ENCODE measurements at places on chromosomes 7 and 10. TPM values are rescaled to one million over a fixed set of nuclear protein-coding genes. Genes with fewer than 3 reads are reported as not detected.
A peak's percentile ranks its signal among the peaks of the same experiment; 100 is the strongest.

DNA sequence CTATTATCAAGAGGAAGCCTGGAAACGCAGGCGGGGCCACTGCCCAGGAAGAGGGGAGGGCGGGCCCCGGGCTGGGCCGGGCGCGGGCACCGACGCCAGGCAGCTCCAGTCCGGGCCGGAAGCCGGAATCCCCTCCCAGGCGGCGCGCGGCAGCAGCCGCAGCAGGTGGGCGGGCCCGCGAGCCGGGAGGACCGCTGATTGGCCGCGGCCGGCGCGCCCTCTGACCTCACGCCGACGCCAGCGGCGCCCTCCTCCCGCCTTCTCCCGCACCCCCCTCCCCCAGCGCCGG is 438 bp downstream of the BCL7B start:
- H3K27ac ChIP-seq, result peak overlapping the region; percentile 99
- H3K4me1 ChIP-seq, result peaks cover 10% of the 10 kb centered on the region
- no peaks in the 10 kb centered on the region for H3K27me3 ChIP-seq
- H3K4me3 ChIP-seq, result peak overlapping the region; percentile 98

GRCh38 chr7:556291-556826 is 36.7 kb upstream of the PDGFA start:
- no peaks in the 10 kb centered on the region for H3K4me1 ChIP-seq
- no peak overlapping the region for H3K27ac ChIP-seq
- H3K36me3 ChIP-seq, result no peaks in the 10 kb centered on the region

- H3K4me1 ChIP-seq, result peaks cover 4% of the 10 kb centered on the region
- no peaks in the 10 kb centered on the region for H3K27me3 ChIP-seq
- no peak overlapping the region for H3K4me3 ChIP-seq
Observed at GRCh38 chr7:121016966-121017365, 28.5 kb downstream of the CPED1 start.

- H3K4me1 ChIP-seq, result peaks cover 20% of the 10 kb centered on the region
- no peaks in the 10 kb centered on the region for H3K27me3 ChIP-seq
- H3K4me3 ChIP-seq, result no peak overlapping the region
- no peaks in the 10 kb centered on the region for H3K36me3 ChIP-seq
- DNase-seq, result no peak
Observed at GRCh38 chr10:12237265-12238220, 41.6 kb downstream of the CDC123 start.

GRCh38 chr7:33716581-33717477 is 188.5 kb upstream of the BMPER start:
- no peak overlapping the region for H3K27ac ChIP-seq
- DNase-seq, result peak; percentile 49
- H3K36me3 ChIP-seq, result no peaks in the 10 kb centered on the region
- H3K4me3 ChIP-seq, result no peak overlapping the region
- H3K4me1 ChIP-seq, result peaks cover 10% of the 10 kb centered on the region
- H3K27me3 ChIP-seq, result no peaks in the 10 kb centered on the region

- H3K4me3 ChIP-seq, result no peak overlapping the region
- H3K36me3 ChIP-seq, result no peaks in the 10 kb centered on the region
- H3K4me1 ChIP-seq, result peaks cover 17% of the 10 kb centered on the region
- DNase-seq, result no peak
- no peaks in the 10 kb centered on the region for H3K27me3 ChIP-seq
Observed at GRCh38 chr10:58698777-58699356, 186.2 kb downstream of the BICC1 start.

DNA sequence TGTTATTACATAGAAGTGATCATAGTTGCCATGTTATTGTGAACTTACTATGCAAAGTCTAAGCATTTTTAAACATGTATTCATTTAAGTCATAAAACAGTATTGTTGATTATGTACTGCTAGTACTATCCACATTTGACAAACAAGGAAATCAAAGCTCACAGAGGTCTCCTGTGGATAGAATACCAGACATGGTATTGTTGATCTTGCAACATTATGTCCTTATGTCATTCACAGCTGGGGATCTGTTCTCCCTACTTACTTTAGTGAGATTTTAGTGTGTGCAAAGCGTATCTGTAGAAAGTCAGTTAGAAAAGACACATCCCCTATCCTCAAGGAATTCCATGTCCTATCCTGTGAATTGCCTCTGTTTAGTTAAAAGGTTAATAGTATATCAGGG is 106.1 kb downstream of the SND1 start:
- H3K4me1 ChIP-seq, result peaks cover 18% of the 10 kb centered on the region
- no peak overlapping the region for H3K4me3 ChIP-seq
- no peak for DNase-seq
- no peaks in the 10 kb centered on the region for H3K36me3 ChIP-seq
- H3K27ac ChIP-seq, result no peak overlapping the region

GRCh38 chr7:158816995-158817394 is 12.3 kb downstream of the ESYT2 start:
- no peaks in the 10 kb centered on the region for H3K27me3 ChIP-seq
- H3K36me3 ChIP-seq, result no peaks in the 10 kb centered on the region
- peak; percentile 83 for DNase-seq

DNA sequence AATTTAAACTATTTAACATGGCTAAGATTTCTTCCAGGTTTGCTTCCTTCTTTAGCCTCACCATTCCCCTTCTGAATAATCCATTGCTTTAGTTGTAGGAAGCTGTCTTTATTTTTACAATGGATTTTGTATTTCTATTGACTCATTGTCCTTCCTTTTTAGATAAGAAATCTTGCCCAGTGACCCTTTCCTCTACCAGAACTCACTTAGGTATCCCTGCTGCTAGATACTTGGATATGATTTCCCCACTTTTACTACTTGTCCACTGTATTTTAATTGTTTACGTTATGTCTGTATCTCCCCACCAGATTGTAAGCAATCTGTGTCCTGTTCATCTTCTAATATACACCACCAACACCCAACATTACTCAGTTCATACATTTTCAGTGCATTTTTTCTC is 47.7 kb upstream of the MDFIC start:
- no peaks in the 10 kb centered on the region for H3K4me1 ChIP-seq
- no peaks in the 10 kb centered on the region for H3K27me3 ChIP-seq
- no peaks in the 10 kb centered on the region for H3K36me3 ChIP-seq
- no peak for DNase-seq

DNA sequence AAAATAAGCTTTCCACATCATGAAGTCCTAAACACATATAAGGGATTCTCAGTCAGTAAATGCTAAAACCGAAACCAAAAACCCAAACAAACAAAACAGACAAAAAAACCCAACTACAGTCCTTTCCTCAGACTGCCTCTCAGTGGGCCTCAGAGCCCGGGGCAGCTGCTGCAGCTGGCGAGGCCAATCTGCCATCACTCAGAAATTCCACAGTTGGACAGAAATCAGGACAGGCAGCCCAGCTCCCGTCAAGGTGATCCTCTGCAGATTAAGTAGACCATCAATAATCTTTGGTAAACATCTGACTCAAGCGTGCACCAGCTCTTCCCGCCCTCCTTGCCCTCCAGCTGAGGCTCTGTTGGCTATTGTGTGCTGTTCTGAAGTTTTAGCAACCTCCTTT is 142.2 kb downstream of the ATXN7L1 start:
- H3K4me1 ChIP-seq, result 0 out of 2 replicates have a peak, but pooled peaks cover 3% of the 10 kb centered on the region
- H3K36me3 ChIP-seq, result no peaks in the 10 kb centered on the region
- no peak overlapping the region for H3K4me3 ChIP-seq
- H3K27me3 ChIP-seq, result no peaks in the 10 kb centered on the region

DNA sequence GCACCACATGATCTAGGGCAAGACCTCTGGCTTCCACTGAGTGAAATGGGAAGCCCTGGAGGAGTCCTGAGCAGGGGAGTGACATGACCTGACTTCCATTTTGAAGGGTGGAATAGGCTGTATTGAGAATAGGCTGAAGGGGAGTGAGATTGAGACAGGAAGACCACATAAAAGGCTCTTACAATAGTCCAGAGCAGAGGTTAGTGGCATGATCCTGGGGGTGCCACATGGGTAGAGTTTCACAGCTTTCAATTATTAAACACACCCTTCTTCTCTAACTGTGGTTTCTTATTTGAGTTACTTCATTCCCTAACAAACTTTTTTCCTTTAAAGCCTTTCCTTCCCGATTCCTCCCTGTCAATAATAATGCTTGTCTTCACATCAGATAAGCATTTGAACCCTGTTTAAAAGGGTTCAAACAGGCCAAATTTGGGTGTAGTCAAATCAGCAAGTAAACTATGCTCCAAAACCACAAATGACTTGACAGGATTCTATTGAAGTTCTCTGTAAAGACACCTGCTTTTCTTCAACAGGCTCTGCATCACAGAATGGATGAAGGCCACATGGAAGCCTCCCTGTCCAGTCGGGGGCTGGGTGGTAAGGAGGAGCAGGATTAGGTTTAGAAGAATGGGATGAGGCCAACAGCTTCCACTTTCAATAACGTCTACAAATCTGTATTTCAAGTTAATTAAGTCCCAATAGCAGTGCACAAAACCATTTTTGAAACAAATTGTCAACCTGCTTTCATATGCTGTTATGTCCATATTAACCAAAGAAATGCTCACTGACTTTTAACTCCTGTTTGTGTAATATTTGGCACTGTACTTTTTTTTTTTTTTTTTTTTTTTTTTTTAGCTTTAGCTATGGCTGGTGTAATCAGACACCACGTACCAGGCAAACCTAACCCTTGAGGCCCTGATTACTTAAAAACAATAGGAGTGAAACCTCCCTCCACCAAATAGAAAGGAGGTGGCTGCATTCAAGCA is 131.9 kb downstream of the NRCAM start:
- H3K27ac ChIP-seq, result peak overlapping the region; percentile 6
- H3K4me1 ChIP-seq, result peaks cover 12% of the 10 kb centered on the region
- H3K27me3 ChIP-seq, result no peaks in the 10 kb centered on the region
- no peak for DNase-seq
- H3K36me3 ChIP-seq, result no peaks in the 10 kb centered on the region

DNA sequence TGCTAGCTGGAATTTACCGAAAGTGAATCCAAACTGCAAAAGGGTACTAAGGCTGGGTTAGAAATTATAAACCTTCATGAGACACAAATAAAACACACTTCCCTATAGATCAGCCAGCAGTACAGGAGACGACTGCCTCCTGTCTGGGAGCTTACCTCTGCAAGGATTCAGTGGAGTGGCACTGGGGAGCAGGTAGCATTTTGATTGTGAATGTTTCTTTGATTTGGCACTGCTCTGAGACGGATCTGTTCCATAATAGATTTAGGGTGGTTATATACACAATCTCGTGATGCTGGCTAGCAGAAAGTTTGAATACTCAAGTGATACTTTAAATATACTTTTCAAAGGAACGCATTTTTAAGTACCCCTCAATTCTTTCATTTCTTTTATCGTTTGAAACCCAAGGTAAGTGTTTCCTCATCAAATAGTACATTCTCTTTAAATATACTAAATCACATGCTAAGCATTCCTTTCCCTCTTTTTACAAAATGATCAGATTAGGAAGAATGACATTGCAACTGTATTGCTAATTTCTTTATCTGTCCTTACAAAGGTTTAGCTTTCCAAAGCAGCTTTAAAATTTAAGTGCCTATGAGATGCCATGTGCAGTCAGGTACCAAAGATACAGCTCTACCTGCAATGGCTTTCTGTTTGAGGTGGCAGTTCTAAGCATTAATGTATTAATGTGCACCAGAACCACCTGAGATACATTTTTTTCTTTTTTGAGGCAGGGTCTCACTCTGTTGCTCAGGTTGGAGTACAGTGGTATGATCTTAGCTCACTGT is 20.6 kb upstream of the CHCHD3 start:
- DNase-seq, result no peak
- no peaks in the 10 kb centered on the region for H3K4me1 ChIP-seq
- H3K36me3 ChIP-seq, result no peaks in the 10 kb centered on the region
- H3K4me3 ChIP-seq, result no peak overlapping the region
- H3K27ac ChIP-seq, result no peak overlapping the region
- no peaks in the 10 kb centered on the region for H3K27me3 ChIP-seq

GRCh38 chr10:72340510-72341261 is 14.0 kb downstream of the DNAJB12 start:
- no peaks in the 10 kb centered on the region for H3K27me3 ChIP-seq
- no peak overlapping the region for H3K27ac ChIP-seq
- no peaks in the 10 kb centered on the region for H3K4me1 ChIP-seq

GRCh38 chr10:118968060-118968459 is 61.5 kb upstream of the NANOS1 start:
- H3K4me3 ChIP-seq, result no peak overlapping the region
- peaks cover 9% of the 10 kb centered on the region for H3K4me1 ChIP-seq
- H3K27ac ChIP-seq, result no peak overlapping the region

The TEX47 gene
- not detected for total RNA-seq

The EPHA1 gene
- 66.6 TPM for total RNA-seq

The ADAM8 gene
- 16.8 TPM for total RNA-seq

The ASB10 gene
- not detected for total RNA-seq

The OPALIN gene
- not detected for total RNA-seq
